Epithelial cell of proximal tubule (primary cell): ENCODE measurements at places on chromosomes 11 and 22.

GRCh38 chr11:43507171-43507570 lies 148.5 kb downstream of the TTC17 start:
- no peak for DNase-seq

GRCh38 chr11:43931717-43932039 lies 10.8 kb upstream of the C11orf96 start:
- DNase-seq, result no peak

- DNase-seq, result no peak
Measured at GRCh38 chr11:121749691-121750090, 296.9 kb upstream of the SORL1-AS1 start.

DNA sequence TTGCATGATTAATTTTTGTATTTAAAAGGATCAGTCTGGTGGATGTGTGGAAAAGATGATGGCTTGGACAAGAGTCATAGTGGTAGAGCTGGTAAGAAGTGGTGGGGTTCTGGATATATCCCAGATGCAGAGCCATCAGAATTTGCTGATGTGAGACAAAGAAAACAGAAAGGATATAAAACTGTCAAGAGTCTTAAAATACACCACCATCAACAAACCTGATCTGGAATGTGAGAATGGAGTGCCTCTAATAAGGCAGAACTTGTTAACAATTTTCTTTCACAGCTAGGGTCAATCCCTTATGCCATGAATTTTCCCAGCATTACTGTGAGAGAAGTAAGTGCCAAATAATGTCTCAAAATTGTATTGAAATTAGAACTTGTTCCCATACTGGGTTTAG lies 215.4 kb downstream of the METTL15 start:
- no peak for DNase-seq

DNA sequence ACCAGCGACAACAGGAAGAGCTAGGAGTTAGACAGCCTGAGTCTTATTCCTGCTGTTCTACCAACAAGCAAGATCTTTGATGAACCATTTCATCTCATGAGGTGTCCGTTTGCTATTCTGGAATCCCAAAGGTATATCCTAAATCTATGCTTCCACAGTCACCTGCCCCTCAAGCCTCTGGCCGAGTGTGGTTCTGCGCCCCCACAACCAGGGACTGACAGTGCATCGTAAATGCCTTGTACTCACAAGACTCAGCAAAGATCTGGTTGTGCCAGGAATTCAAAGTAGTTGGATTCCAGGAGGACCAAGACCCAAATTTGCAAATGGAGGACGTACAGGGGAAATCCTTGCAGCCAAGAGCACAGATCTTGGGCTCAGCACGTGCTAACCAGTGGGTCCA lies 47.5 kb upstream of the JAM3 start:
- DNase-seq, result no peak

DNA sequence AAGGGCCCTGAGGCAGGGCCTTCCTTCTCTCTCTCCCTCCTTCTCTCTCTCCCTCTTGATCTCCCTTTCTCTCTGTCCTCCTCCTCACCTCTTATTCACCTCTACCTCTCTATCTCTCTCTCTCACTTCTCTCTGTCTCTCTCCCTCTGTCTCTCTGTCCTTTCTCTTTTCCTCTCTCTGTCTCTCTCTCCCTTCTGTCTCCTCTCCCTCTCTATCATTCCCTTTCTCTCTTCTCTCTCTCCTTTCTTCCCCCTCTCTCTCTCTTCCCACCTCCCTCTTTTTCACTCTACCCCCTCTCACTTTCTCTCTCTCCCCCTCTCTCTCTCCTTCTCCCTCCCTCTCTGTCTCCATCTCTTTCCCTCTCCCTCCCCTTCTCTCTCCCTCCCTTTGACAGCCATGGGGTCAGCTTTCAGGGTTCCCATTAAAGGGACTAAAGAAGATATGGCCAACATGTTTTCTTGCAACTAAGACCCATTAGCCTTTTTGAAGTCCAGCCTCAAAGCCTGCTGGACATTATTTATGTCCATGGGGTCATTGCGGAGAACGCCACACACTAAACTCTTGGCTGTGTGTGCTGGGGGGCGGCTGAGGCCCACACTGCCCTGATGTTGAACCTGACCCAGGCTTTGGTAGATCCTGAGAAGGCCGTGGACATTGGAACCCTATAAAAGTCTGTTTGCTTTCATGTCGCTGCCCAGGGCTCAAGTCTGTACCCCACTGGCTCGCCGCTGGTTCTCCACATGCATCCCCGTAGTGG lies 15.0 kb downstream of the ANO1 start:
- DNase-seq, result no peak

- no peak for DNase-seq
Measured at GRCh38 chr11:119368121-119369034, 13.1 kb downstream of the USP2 start.

DNA sequence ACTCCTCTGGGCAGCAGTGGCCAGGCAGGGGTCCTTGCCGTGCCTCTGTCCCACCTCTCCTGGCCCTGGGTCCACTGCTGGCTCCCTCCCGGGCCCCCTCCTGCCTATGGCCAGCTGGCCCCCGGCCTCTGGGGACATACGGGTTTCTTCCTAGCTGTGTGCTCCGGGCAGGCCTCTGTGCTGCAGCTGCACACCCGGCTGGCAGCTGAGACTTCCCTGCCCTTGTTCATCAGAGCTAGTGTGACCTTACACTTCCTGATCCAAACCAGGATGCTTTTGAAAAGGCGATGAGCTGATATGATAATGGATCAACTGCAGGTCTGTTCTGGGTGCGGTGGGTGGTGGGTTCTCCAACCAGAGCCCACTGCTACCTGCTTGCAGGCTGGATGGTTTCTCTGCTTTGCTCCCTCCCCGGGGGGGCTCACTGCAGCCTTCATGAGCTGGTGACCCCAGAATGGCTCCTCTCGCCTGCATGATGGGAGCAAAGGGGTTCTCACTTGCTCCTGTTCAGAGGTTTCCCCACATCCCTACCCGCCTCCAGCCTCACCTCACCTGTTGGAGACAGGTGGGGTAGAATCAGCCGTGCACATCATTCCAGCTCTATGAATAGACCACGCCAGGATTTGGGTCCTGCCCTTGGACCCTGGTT lies 13.3 kb downstream of the B3GAT1 start:
- DNase-seq, result no peak

DNA sequence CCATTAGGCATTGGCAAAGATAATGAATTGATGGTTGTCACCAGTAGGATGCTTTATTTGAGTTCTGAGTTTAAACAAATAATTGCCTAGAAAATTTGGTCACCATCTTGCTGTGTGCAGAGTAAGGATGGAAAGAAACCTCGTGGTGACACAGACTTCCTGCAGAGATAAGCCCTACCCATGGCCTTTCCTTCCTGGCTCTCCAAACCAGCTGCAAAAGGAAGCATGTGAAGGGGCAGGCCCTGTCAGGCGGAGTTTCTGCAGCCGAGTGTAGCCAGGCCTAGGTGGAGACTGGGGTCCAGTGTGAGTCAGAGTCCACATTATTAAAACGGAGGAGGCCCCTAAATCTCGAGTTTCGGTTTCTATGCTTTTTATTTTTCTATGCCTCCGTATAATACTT lies 83.1 kb upstream of the ADSL start:
- no peak for DNase-seq
